ENCODE measurements at places on chromosomes 12 and 14. TPM values are rescaled to one million over a fixed set of nuclear protein-coding genes. Genes with fewer than 3 reads are reported as not detected.

The HOXC5 gene
- 0.60 TPM for total RNA-seq

The CLEC2B gene
- total RNA-seq: 13.0 TPM

The KCNA1 gene
- not detected for total RNA-seq

The COCH gene
- 0.12 TPM for total RNA-seq

The CPNE8 gene
- total RNA-seq: 11.2 TPM

The TOMM20L gene
- not detected for total RNA-seq

The RD3L gene
- total RNA-seq: not detected

The TCL1B gene
- not detected for total RNA-seq

The FGF6 gene
- not detected for total RNA-seq

The SERPINA1 gene
- 4.3 TPM for total RNA-seq

The GPR84 gene
- total RNA-seq: 0.16 TPM

The OR9K2 gene
- not detected for total RNA-seq

The AQP6 gene
- not detected for total RNA-seq

The IQSEC3 gene
- 0.28 TPM for total RNA-seq

The HVCN1 gene
- 1.3 TPM for total RNA-seq

The PLXNC1 gene
- 1.7 TPM for total RNA-seq

The SPIC gene
- total RNA-seq: 0.16 TPM

The PIGH gene
- total RNA-seq: 13.1 TPM

The STYK1 gene
- total RNA-seq: 5.7 TPM

The DNAJC22 gene
- 0.16 TPM for total RNA-seq

The DPY19L2 gene
- 0.80 TPM for total RNA-seq

The INSM2 gene
- total RNA-seq: not detected

The CLEC7A gene
- 22.3 TPM for total RNA-seq

The IL22 gene
- total RNA-seq: 0.44 TPM

The PTCSC3 gene
- not detected for total RNA-seq

The AKAP3 gene
- total RNA-seq: 0.32 TPM

The EML5 gene
- 1.4 TPM for total RNA-seq

The CLEC9A gene
- not detected for total RNA-seq

The LBHD2 gene
- not detected for total RNA-seq

The PTPRO gene
- total RNA-seq: 0.08 TPM

The SGPP1 gene
- 6.2 TPM for total RNA-seq

Data from esophagus mucosa (tissue), 1 donor.